ENCODE measurements at places on chromosomes 12 and 14.

GRCh38 chr12:98595243-98595988 lies 1.9 kb downstream of the SLC25A3 start:
- no peak for DNase-seq

- DNase-seq = no peak
Measured at GRCh38 chr12:43104494-43104893, 447.5 kb downstream of the ADAMTS20 start.

GRCh38 chr12:100755186-100755585 lies 39.4 kb upstream of the ANO4 start:
- DNase-seq = no peak

DNA sequence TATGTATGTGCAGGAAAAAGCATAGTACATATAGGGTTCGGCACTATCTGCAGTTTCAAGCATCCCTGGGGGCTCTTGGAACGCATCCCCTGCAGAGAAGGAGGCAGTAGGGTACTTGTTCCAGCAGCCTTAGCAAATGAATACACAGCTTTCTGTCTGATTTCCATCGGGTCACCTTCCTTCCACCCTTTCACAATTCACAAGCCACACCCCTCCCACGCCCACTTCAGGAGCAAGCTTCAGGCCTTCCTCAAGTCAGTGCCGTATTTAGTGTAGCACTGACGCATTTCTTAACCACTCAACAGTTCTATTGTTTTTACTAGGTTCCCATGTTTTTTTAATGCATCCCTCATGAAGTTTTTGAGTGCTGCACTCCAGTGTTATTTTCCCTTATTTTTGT lies 64.2 kb downstream of the CLMN start:
- DNase-seq = no peak

GRCh38 chr14:65026526-65026925 lies 39.8 kb downstream of the FNTB start:
- no peak for DNase-seq

- DNase-seq = no peak
Measured at GRCh38 chr12:95851606-95852005, 7.1 kb upstream of the SNRPF start.

GRCh38 chr12:131928080-131928710 lies 881 bp upstream of the PUS1 start:
- DNase-seq = no peak

GRCh38 chr12:69919495-69919894 lies 94.5 kb downstream of the MYRFL start:
- no peak for DNase-seq

- DNase-seq = no peak
Measured at GRCh38 chr12:124633365-124634362, 66.3 kb upstream of the NCOR2 start.

- DNase-seq = no peak
Measured at GRCh38 chr12:6465467-6466183, 4.9 kb downstream of the VAMP1 start.

GRCh38 chr14:102507081-102507856 lies 2.3 kb downstream of the ANKRD9 start:
- no peak for DNase-seq

DNA sequence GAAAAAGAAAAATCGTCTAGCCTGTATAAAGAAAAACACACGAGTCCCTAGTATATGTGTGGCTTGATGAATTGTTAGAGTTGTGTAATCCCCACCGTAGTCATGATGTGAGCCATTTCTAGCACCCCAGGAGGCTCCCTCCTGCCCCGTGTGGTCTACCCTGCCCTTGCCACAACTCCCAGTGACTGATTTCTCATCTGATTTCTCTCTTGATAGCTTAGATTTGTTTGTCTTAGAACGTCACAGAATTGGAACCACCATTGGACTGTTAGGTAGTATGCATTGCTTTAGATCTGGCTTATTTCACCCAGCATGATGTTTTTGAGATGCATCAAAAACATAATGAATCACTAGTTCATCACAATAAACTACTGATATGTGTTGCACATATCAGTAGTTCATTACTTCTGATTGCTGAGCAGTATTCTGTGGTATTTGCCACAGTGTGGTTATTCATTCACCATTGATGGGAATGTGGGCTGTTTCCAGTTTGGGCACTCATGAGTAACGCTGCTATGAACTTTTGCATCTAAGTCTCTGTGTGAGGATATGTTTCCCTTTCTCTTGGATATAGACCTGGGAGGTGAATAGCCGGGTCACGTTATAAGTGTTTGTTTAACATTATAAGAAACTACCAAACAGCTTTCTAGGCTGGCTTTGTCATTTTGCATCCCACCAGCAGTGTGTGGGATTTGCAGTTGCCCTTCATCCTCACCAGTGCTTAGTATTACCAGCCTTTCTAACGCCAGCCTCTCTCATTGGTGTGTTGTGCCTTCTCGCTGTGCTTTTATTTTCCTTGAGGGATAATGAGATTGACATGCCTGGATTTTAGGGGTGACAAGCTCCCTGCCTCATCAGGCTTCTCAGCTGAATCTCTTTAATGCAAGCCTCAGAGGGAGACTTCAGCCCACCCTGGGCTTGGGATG lies 31.9 kb upstream of the NCOR2 start:
- DNase-seq = no peak

- DNase-seq = peak; percentile 30
Measured at GRCh38 chr14:73231981-73232851, 5.1 kb upstream of the PAPLN start.

DNA sequence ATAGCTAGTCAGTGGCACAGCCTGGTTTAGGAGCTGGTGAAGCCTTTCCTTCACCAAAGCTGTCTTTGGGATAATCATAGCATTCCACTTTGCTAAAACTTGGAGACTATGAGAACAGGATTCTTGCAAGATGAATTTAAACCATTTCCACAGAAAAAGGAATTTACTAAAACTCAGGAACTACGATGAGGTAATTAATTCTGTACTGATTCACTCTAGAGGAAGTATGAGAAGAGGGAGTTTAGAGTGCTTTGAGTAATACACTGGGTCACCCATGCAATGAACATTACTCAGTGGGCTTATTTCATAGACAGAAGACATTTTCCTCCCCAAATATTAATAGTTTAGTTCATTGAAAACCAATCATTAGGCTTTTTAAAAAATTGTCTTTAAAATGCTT lies 73.0 kb downstream of the RMST start:
- DNase-seq = no peak

DNA sequence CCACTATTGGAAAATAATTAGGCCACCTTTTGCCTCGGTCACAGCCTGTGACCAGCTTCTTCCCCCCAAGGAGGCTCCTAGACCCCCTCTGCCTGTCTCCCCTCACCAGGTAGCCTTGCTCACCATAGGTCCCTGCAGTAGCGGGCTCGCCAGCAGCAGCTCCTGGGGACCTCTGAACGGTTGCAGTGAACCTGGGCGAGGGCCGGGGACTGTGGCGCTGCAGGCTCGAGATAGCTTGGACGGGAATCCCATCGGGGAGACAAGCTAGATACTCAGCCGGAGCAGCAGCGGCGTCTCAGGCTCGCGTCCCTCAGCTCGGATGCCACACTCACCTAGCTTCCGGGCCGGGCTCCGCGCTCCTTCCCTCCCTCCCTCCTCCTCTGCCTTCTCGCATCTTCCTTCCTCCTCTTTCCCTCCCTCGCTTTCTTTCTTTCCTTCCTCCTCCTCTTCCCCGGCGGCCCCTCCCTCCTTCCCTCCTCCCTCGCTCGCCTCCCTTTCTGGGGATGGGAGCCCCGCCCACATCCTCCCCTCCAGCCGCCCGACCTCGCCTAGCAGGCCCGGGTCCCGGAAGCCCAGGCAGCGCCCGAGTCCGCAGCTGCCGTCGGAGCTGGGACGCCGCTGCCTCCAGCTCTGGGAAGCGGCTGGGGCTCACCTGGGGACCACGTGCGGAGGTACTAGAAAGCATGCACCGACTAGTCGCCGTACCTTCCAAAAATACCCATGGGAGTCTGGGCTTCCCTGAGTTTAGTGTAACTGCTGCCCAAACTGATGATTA lies at the start of gene BMP4:
Gene BMP4 (minus strand): TSS at position 399 of the 775 bp plus-strand sequence. CDS start 4,603 bp downstream, outside the sequence.
- peak; percentile 73 for DNase-seq

GRCh38 chr12:88241862-88242570 lies 99.9 kb downstream of the TMTC3 start:
- DNase-seq = no peak

- no peak for DNase-seq
Measured at GRCh38 chr14:100473249-100473648, 114.0 kb downstream of the BEGAIN start.

DNA sequence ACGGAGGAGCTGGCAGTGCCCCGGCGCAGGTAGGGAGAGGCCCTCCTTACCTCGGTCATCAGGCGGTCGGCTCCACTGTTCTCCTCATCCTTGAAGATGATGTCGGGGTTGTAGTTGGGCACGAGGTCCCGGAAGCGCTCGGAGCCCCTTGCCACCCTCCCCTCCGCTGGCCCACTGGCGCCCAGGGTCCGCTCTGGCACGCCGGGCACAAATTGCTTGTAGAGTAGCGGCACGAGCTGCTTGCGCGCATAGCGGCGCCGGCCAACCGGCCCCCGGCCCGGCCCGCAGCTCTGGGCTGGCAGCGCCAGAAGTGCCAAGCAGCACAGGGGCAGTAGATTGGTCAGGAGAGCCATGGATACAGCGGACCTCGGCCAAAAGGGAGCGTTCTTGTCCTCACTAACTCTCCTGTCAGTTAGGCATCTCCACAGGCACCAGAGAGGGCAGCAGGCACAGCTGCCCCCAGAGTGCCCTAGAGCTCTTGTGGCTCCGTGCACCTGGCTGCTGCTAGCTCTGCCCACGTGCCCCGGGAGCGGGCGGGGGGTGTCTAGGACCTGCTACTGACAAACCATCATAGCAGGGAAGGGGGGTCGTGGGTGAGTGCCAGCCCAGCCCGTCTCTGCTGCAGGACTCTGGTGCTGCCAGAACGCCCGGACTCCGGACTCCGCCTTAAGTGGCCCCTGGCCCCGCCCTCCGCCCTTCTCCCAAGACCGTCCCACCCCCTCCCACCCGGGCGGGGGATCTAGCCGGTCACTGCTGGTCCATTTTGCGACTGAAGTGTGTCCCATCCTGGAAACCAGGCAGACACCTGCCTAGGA lies at the start of gene DHH:
Gene DHH (minus strand): TSS at position 642 of the 815 bp plus-strand sequence. CDS start 289 bp downstream, at position 353.
- DNase-seq = peak; percentile 46

DNA sequence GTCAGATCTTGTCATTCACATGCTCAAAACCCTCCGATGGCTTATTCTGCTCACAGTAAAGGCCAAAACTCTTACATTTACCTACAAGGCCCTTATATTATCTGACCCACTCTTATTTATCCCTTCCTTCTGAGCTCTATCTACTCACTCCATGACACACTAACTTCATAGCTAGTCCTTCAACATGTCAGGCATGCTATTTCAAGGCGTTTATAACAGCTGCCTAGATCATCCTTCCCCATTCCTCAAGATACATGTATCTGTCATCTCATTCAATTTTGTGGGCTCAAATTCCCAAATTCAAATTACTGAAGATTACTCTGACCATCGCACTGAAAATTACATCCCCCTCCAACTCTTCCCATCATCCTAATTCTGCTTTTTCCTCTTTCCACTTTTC lies 6.9 kb downstream of the MIS18BP1 start:
- DNase-seq = no peak

- no peak for DNase-seq
Measured at GRCh38 chr12:1182069-1182468, 191.0 kb downstream of the ERC1 start.

- DNase-seq = no peak
Measured at GRCh38 chr12:70508178-70508577, 129.1 kb downstream of the PTPRB start.

DNA sequence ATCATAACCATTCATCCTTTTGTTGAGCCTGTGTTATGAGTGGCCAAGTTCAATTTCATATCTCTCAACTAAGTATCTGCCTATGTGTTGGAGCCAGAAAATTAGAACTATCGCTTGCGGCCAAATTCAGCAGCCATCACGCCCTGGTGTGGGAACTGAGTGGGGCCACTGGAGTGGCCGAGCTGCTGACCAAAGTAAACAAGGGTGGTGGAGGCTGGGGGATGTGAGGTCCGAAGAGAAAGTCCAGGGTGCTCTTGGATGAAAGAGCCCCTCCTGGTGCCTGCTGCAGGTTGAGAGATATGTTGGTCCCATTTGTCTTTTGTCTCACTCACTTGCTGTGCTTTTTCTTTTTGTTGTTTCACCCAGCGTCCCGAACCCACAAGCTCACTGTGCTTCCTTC lies 14.9 kb downstream of the ADGRD1 start:
- DNase-seq = no peak

DNA sequence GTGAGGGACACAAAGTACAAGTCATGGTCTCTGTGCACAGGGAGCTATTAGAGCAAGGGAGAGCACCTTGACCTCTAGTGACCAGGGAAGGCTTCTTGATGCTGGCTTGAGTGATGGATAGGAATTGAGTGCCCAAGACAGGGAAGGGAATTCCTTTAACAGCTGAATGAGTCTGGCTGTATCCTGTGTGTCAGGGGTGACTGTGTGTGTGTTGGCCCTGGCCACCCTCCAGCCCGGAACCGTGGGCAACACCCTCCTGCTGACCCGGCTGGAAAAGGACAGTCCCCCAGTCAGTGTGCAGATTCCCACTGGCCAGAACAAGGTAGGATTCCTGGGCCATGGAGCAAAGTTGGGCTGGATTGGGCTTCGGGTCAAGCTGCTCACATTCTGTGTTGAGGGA lies 5.5 kb upstream of the PFDN5 start:
- DNase-seq = no peak

DNA sequence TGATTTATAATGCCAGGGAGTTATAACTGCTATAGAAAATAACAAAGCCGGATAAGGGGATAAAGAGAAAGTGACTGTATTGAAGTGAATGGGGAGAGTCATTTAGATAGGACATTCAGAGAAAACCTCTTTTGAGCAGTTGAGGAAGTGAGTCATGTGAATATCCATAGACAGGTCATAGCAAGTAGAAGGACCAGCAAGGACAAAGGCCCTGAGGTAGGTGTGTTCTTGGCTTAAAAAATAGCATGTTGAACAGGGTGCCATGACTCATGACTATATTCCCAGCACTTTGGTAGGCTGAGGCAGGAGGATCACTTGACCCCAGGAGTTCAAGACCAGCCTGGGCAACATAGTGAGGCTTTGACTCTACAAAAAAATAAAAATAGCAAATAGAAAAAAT lies 51.5 kb upstream of the RAP1B start:
- DNase-seq = no peak

GRCh38 chr14:89644641-89645040 lies 227.6 kb upstream of the FOXN3 start:
- DNase-seq = no peak

GRCh38 chr14:63277591-63278183 lies 41.0 kb downstream of the GPHB5 start:
- no peak for DNase-seq

GRCh38 chr12:68200854-68201253 lies 24.8 kb downstream of the IL26 start:
- DNase-seq = no peak

DNA sequence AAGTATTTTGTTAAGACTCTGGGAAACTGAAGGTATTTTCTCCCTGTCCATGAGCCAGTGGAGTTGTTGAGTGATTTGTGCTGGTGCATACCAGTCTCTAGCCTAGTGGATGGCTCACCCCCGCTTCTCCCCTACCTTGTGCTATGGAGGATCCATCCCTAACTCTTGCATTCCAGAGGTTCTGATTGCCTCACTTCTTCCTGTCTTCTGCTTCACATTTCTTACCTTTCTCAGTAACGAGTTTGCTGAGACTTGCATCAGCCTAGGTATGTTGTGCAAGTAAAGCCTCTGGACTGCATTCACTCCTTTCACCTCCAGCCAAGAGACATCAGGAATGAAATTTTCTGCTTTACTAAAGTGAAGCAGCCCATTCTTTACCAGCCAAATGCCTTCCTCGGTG lies 391.6 kb downstream of the ZFP36L1 start:
- DNase-seq = no peak

- DNase-seq = no peak
Measured at GRCh38 chr14:75200451-75200850, 24.0 kb upstream of the TMED10 start.

Data from glutamatergic neuron (in vitro differentiated cells).